ENCODE measurements at places on chromosomes 12 and 14. TPM values are rescaled to one million over a fixed set of nuclear protein-coding genes. Genes with fewer than 3 reads are reported as not detected.

PLD4 gene
- polyA plus RNA-seq = 13.0 TPM

UNC79 gene
- 0.07 TPM for polyA plus RNA-seq

CPNE6 gene
- polyA plus RNA-seq = 0.20 TPM

RPS6KL1 gene
- 2.0 TPM for polyA plus RNA-seq

ETFBKMT gene
- polyA plus RNA-seq = 0.56 TPM

GLT8D2 gene
- polyA plus RNA-seq = 0.43 TPM

C12orf50 gene
- not detected for polyA plus RNA-seq

NGB gene
- not detected for polyA plus RNA-seq

VWF gene
- not detected for polyA plus RNA-seq

KLRD1 gene
- polyA plus RNA-seq = not detected

DAO gene
- polyA plus RNA-seq = not detected

SELPLG gene
- polyA plus RNA-seq = 23.6 TPM

LRTM2 gene
- polyA plus RNA-seq = not detected

FAM186B gene
- polyA plus RNA-seq = 0.59 TPM

SLIRP gene
- 988 TPM for polyA plus RNA-seq

POLE2 gene
- 42.0 TPM for polyA plus RNA-seq

MYBPC1 gene
- polyA plus RNA-seq = not detected

MFAP5 gene
- 0.28 TPM for polyA plus RNA-seq

OVCH1 gene
- not detected for polyA plus RNA-seq

TMEM63C gene
- not detected for polyA plus RNA-seq

EMP1 gene
- polyA plus RNA-seq = 0.25 TPM

MYH6 gene
- not detected for polyA plus RNA-seq

- no peak for DNase-seq
These were observed 57.0 kb downstream of the GCH1 start for GRCh38 chr14:54845641-54846040.

DNA sequence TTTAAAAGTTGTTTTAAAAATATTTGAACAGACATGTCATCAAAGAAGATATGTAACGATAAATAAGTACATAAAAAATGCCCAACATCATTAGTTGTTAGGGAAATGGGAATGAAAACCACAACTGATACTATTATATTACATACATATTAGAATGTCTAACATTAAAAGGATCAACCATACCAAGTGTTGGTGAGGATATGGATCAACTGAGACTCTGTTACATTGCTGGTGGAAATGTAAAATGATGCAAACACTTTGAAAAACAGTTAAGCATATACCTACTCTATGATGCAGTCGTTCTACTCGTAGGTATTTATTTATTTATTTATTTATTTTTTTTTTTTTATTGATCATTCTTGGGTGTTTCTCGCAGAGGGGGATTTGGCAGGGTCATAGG is 149.7 kb downstream of the BRMS1L start:
- DNase-seq = no peak

DNA sequence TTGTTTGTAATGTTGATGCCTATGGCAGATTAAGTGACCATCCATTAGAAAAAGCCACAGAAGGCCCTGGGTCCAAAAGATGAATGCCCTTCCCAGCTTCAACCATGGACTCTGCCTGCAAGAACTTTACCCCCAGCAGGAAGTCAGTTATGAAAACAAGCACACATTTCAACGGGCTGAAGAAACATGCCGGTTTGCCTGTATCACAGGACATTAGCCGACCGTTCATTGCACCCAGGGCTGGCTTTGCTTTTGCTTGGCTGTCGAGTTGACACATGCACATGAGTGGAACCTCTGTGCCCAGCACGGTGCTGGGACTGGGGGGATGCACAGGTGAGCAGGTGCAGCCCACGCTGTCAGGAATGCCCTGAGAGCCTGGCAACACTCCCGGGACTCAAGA is 1087.0 kb downstream of the BCL11B start:
- no peak for DNase-seq

DNA sequence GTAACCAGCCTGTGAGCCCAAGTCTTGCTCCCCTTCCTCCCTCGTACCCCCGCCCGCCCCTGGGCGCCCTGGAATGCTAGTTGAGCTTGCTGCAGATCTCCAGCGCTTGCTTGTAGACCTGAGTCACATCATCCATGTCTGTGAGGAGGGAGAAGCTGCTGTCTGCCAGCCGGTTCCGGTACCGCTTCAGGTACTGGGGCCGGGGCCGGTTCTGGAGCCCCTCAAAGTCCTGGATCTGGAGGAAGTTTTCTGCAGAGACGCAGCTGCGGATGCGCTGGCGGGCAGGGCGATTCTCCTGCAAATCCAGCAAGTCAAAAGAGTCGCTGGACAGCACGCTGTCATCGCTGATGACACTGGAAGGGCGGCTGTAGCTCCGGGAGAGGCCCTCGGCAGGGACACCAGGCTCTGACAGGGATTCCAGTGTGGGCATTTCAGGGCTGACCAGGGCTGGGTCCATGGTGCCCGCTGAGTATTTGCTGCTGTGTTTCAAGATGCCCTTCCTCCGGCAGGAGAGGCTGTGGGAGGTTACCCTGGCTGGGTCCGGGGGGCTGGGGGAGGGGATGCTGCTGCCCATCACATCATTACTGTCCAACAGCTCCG is 71.9 kb downstream of the NUAK1 start:
- DNase-seq = no peak

DNA sequence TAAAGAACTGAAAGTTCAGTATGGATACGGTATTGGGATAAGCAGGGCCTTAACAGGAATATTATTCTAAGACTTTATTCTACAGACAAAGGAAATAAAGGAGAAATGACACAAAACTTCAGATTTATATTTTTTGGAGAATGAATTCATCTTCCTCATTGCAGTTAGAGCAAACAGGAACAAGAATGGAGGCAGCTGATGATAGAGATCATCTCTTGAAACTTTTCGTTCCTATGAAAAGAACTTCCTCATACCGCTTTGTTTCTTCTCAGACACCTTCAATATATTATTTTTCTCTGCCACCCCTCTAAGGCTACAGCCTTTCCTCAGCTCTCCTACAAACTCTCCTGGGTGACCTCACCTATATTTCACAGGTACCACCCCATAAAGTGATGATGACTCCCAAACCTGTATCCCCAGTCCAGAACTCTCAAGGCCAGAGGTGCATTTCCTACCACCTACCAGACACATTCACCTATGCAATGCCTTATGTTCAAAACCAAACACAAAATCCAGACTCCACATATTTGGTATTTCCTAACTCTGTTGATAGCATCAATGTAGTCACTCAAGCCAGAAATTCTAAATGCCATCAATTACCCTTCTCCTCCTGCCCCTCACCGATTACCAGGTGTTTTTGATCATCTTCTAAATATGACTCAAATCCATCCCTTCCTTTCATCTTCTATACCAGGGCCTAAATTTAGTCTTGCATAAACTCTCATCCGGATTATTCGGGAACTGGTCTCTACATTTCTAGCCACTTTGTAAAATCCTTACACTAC is 7.4 kb downstream of the MAP4K5 start:
- DNase-seq = no peak

DNA sequence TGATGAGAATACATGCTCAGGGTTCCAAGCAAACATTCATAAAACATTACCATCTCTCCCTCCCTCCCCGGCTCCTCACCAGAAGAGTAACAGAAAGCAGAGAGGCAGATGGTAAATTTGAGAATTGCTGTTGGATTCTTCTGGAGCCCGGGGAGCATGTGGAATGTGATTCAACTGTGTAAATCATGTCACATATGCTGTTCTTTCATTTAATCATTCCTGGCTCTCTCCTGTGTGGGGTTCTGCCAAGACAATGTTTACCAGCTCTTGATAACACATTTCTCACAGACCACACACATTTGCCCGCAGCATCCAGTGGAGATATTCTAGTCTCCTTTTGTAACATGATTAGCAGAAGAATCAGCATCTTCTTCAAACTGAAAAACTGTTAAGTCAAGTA is 23.4 kb upstream of the NR2C1 start:
- DNase-seq = no peak

DNA sequence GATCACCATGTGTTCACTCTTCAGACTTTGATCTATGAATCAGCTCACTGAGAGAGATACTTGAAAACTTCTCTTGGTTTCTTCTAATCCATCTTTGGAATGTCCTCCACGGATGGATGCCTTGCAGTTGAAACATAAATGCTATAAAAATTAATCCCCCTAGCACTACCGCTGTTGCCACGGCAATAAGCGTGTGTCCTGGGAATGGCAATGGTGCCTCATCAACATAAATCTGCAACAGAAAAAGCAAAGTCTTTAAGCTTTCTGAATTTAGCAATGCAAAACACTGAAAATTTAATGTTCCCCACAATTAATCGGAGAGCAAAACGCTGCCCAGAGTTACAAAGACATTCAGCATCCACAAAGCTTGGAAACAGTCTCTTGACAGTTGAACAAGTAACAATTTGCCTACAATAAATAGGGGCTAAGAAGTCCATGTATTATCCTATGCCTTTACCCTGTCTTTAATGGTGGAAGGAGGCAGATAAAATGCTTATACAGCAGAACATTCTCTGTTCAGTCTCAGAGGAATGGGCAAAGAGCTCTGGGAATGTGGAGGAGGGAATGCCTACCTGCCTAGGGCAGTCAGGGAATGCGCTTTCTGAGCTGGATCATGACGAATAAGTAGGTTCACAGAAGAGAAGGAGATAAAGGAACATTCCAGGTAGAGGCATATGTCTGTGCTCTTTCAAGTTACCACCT is 70.9 kb upstream of the PPP4R3A start:
- no peak for DNase-seq

DNA sequence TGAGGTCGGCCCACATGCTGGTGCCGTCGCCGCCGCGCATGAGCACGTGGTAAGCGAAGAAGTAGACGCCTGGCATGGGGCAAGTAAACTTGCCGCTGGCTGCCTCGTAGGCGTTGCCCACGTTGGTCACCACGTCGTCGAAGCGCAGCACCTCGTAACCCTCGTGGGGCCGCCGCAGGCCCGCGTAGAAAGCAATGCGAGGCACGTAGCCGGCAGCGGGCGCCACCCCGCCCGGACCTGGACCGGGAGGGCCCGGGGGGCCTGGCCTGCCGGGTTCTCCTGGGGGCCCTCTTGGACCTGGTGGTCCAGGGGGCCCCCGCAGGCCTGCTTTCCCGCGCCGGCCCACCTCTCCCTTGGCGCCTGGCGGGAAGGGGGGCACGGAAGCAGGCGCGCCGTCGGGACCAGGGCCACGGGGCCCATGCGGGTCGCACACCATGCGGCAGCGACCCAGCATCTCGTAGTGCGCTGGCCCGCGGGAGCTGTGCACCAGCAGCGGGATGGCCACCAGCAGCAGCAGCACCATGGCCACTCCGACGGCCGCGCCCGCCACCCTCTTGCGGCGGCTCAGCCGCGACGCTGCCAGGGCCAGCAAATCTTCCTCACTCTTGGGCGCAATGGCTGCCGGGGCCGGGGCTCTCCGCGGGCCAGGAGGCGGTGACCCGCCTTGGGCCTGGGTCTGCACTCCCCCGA is 888 bp downstream of the C1QL4 start:
- no peak for DNase-seq

DNA sequence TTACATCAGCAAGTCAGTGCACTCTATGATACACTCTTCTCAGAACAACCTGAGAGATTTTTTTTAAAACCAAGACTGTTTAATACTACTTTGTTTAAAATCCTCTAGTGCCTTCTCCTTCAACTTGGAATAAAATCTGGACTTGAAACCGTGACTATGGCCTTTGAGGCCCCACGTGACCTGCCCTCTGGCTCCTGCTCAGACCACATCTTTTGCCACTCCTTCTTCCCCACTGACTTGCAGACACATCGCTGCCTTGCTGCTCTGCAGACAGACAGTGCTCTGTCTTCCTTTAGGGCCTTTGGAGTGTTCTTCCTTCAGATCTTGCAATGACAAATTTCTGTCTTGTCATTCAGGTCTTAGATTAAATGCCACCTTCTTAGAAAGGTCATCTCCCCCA is 48.5 kb downstream of the TTC8 start:
- no peak for DNase-seq

DNA sequence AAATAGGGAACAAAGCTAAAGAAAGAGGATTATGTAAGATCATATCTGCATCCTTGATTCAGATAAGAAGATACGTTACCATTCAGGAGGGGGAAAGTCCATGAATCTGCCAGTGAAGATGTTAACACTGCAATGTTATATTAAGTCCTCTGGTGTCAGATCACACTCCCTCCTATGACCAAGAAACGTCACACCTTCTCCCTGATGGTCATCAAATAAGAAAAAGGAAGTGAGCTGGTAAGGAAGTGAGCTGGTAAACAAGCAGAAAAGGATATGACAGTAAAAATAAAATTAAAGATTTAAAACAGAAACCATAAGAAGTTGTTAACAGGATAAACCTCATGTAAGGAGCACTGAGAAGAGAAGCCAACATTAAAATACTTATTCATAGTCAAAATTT is 340.2 kb downstream of the SEC23A start:
- no peak for DNase-seq

GRCh38 chr14:55802986-55803872 is 223.2 kb downstream of the KTN1 start:
- DNase-seq = no peak

DNA sequence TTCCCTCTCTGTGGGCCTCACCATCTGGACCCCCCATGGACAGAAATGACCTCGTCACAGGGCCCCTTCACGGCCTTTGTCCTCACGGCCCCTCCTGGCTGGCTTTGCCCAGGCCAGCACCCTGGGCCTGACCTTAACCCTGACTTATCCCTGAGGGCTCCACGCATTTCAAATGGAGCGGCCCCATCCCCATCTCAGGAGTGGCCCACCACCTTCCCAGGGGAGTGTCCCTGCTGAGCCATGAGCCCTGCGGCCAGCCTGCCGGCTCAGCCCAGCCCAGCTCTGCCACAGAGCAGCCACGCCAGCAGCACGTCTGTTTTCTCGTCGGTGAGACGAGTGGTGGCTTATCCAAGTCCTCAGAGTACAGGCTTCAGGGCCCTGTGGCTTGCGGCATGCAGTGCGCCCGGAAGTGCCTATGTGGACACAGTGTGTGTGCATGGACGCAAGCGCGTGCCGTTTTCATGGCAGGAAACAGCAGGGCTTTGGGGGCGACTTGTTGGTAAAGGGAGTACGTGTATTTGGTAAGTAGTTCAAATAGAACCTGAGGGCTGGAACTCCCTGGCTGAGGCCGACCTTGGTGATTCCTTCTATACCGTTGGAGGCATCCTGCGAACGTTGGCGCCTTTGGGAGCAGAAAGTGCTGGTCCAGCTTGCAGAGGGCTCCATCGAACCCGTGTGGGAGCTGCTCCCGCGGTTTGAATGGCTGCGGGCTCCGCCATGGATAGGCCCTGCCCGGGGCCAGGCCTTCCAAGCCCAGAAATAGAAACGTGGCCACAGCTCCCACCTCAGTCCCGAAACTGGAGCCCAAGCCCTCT is 52.1 kb downstream of the LRCOL1 start:
- no peak for DNase-seq

GRCh38 chr12:113912760-113913329 is 53.3 kb downstream of the RBM19 start:
- DNase-seq = no peak

DNA sequence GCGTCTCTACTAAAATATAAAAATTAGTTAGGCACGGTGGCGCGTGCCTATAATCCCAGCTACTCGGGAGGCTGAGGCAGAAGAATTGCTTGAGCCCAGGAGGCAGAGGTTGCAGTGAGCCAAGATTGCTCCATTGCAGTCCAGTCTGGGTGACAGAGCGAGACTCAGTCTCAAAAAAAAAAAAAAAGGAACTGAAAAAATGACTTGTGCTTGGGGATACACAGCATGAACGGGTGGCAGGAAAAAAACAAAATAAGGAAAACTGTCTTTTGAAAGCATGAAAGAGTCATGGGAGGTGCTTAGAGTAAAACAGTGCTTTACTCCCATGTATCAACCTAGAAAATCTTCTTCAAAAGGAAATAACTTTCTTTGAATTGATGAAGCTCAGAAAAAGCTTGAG is 80.8 kb downstream of the TMTC1 start:
- DNase-seq = no peak
